ELR (cell line): ENCODE measurements at places on chromosomes 1 and 21.
A peak's percentile ranks its signal among the peaks of the same experiment; 100 is the strongest.

DNA sequence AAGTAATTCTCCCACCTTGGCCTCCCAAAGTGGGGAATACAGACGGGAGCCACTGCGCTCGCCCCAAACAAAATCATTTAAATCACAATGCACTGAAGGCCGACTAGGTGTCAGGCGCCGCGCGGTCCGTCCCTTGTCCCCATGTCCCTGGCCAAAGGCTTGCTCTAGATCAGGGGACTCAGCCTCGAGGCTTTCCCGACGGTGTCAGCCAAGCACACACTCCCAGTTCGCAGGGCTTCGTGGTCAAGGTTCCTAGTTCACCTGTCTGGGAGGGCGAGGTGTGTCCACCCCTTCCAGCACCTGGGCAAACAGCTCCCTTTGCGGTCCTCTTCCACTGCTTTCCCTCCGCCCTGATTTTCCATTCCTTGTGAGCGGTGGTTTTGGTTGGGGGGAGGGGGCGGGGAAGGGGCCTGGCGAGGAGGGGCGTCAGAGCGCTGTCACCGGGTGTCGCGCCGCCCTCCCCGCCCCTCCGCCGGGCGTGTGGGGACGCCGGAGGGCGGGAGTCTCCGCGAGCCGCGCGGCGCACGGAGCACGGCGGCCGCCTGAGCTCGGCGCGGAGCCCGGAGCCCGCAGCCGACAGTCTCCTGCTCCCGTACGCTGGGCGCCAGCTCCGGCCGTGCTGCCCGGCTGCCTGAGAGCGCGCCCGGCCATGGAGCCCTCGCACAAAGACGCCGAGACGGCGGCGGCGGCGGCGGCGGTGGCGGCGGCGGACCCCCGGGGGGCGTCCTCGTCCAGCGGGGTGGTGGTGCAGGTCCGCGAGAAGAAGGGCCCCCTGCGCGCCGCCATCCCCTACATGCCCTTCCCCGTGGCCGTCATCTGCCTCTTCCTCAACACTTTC is at the start of gene STUM:
Gene STUM (plus strand): TSS at position 509 of the 838 bp plus-strand sequence. CDS start 141 bp downstream, at position 650.
- peak; percentile 30 for DNase-seq

DNA sequence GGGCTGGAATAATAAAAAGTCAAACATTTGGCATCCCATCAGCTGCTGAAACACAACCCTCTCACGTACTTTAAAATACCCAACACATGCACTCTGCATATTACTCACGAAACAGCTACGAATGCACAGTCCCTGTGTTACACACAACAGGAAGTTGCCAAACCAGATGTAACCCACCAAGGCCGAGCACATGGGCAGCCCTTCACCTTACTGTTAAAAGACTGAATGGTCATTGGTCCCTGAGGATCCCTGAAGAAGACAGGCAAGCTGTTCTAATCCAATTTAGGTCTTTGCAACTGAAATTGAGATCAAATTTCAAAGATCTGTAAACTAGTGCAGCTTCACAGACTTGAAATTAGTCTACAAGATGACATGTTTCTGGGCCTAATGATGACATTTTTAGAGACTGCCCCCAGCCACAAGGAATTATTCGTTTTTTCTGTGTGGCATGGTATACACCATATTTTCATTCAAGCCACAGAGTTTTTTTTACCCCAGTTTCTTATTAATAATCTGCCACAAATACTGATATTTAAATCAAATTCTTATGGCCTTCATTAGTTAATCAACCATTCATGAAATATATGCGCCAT is 25.6 kb upstream of the IER5 start:
- DNase-seq, result peak; percentile 69

DNA sequence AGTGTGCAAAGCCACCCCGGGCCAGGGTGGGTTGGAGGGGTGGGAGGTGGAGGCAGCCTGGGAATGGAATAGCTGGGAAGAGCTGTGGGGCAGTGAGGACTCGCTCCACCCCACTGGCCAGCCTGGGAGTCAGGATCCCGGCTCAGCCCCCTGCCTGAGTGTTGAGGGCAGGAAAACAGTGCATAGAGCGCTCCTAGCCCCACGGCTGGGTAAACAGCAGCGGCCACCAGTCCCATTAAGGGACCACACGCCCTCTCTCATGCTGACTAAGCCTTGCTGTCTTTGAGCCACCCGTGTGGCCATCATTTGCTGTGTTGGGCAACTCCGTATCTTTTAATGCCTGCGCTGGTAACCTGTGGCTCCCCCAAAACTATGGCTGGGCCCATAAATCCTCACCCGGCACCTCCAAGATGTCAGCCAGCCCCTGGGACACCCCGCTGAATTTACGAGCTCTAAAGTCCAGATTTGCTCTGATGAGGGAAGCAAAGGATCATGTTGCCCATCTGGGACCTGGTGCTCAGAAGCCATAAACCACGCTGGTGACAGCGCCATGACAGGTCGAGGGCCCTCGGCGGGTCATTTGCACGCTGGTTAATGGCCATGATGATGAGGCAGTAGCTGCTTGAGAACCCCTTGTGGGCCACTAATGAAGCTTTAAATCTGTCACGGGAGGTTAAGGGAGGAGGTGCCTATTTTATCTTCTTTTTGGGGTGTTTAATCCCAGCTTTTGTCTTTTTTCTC is 34.9 kb downstream of the SYF2 start:
- DNase-seq, result no peak

DNA sequence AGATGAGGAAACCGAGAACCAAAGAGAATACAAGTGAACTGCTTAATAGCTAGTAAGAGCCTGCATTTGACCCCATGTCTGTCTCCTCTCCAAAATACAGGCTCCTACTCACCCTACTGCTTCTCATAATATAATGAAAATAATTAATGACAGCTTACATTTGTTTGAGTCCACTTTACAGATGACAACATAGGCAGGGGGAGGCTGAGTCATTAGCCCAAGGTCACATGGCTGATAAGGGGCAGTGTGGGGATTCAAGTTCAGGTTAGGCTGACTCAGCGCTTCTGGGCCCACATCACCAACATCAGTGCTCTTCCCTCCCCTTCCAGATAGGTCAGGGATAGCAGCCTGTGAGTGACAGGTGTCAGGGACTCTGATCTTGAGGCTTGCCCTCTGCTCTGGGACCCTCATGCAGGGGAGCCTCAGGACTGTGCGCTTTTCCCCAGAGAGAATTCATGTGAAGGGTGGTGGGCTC is 16.2 kb downstream of the AZIN2 start:
- peak; percentile 53 for DNase-seq

DNA sequence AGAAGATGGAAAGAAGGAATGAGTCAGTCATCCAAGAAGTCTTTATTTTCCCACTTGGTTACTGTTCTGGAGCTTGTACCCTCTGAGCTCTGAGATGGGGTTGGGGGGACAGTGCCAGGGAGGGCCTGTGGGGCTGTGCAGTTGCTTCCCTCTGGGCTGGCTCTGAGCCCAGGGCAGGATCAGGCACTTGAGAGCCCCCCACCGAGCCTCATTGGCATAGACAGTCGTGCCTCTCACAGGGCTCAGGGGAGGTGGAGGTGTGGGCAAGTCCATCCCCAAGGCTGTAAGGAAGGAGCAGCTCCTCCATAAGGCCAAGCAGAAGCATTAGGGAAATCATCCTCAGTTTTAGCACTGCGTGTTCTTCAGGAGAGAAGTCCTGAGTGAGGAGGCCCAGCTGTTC is 2.5 kb upstream of the ARL8A start:
- no peak for DNase-seq

DNA sequence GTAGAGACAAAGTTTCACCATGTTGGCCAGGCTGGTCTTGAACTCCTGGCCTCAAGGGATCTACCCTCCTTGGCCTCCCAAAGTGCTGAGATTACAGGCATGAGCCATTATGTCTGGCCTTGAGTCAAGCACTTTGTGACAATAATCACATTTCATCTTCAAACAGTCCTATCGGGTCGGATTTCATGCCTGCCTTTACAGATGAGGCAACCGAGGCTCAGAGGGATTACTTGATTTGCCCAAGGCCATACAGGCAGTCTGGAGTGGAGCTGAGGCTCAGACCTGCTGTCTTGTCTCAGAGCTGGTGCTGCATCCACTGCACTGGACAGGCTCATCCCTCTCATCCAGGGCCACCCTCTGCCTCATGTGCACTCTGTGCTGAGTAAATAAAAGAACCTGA is 26.6 kb downstream of the FAM151A start:
- DNase-seq, result no peak

DNA sequence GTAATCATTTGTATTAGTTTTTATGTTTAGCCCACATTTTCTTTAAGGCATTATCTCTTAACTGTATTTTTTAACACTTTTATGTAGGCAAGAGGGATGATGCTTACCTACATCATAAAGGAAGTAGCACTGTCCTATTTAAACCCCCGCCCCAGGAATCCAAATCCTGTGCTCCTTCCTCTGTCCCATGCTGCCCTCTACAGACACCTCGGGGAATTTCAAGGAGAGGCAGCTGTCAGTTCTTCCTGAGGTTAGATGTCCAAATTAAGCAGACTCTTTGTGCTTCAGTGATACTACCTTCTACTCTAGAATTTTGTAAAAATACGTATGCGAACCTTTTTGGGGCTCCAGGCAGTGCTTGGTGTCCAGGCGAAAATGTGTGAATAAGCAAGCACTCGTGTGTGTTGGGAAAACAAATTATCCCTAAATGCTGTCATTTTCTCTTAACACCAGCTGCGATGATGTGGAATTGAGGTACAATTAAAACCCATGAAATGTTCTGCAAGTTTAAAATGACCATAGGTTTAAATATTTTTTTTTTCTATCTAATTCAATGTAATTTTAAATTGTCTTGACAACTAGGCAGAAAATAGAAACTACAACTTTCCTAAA is 19.2 kb downstream of the CRCT1 start:
- peak; percentile 78 for DNase-seq

- no peak for DNase-seq
These were observed 103.2 kb upstream of the ZNF644 start for GRCh38 chr1:91124989-91125417.

DNA sequence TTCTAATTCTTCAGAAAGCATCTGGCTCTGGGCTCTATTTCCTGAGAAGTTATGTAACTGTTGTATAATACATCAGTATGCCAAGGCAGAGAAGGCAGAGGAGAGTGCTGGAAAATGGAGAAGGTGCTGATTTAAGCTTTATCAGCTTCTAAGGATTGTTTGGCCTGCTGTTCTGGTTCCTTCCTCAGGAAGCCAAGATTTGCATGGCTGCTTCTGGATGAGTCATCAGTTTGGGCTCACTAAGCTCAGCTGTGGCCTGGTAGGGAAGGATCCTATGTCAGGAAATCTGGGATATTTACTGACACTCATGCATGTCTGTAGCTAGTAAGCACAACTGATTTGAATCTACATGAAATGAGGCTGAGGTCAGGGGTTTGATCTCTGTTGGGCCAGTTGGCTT is 73.2 kb upstream of the ADGRL4 start:
- peak; percentile 84 for DNase-seq

DNA sequence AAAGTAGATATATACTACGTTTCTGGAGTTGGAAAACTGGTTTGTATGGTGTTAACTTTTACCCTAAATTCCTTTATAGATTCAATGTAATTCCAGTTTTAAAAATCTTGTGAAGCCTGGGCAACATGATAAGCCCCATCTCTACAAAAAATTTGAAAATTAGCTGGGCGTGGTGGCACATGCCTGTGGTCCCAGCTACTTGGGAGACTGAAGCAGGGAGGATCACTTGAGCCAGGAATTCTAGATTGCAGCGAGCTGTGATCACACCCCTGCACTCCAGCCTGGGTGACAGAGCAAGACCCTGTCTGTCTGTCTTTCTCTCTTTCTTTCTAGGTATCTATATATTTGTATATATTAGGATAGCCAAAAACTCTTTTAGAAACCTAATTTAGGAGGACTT is 141.9 kb downstream of the CLEC20A start:
- no peak for DNase-seq

DNA sequence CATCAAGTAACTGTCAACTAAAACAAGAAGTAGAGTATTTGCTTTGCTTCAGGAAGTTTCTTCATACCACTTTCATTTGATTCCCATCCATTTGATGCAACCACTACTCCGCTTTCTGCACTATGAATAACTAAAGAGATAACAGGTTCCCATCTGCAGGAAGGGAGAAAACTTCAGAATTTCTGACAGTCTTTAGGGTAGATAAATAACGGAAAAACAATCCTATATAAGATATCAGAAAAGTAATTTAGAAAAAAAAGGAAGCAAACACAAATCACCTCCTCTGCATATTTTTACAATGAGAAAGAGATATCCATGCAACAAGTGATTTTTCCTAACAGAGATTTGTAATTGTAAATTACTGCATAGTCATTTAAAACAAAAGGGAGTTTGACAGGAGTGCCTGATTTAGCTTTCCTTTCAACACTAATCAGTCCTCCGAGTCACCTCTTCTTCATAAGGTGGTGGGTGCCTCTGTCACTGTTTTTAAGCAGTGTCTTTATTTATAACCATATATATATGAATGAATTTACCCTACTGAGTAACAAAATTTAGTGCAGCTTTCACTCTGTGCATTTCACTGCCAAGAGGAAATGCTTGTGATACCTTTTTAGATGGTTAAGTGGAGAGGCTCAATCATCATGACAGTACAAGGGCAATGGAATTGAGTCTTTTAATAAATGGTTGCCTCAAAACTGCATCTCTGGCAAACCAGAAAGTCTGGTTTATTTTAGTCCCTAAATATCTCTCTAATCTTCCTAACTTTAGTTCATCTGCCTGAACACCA is 1920.4 kb downstream of the MRPL39 start:
- DNase-seq, result no peak

DNA sequence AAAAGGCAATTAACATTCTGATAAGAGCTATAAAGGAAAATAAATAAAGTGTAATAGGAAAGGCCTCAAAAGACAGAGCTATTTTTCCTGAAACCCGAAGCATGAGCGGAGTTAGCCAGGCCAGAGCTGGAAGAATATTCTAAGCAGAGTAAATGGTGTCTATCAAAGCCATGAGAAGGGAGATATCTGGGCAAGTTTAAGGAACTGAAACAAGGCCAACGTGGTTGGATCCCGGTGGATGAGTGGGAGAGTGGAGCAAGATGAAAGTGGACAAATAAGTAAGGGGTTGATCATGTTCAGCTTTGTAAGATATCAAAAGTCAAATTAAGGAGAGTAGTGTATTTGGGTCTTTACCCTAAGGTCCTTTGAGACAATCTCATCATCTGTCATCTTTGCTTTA is 234.0 kb downstream of the TM2D1 start:
- DNase-seq, result no peak
